ENCODE measurements at places on chromosomes 1 and 21. TPM values are rescaled to one million over a fixed set of nuclear protein-coding genes. Genes with fewer than 3 reads are reported as not detected.

The RBBP4 gene
- total RNA-seq: 387 TPM

The EIF4G3 gene
- total RNA-seq: 106 TPM

The TRABD2B gene
- total RNA-seq: 6.0 TPM

The MPZ gene
- 1.3 TPM for total RNA-seq

The SPRR5 gene
- not detected for total RNA-seq

DNA sequence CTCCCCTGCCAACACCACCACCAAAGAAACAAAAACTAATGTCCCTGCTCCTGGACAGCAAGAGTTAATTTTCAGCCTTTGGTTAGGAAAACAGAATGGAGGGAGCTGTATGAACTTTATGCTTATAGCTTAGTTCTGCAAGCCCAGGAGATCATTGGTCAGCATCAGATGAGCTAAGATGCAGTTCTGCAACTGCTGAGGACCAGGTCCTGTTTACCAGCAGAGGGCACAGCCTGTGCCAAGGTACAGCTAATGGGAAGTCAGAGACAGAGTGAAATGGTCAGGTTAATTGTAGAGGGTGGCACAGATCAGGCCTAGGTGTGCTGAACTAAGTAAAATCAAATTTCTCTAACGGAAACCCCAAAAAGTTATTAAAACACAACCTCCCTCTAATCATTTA lies 161.3 kb downstream of the ROR1 start:
- no peak for DNase-seq

DNA sequence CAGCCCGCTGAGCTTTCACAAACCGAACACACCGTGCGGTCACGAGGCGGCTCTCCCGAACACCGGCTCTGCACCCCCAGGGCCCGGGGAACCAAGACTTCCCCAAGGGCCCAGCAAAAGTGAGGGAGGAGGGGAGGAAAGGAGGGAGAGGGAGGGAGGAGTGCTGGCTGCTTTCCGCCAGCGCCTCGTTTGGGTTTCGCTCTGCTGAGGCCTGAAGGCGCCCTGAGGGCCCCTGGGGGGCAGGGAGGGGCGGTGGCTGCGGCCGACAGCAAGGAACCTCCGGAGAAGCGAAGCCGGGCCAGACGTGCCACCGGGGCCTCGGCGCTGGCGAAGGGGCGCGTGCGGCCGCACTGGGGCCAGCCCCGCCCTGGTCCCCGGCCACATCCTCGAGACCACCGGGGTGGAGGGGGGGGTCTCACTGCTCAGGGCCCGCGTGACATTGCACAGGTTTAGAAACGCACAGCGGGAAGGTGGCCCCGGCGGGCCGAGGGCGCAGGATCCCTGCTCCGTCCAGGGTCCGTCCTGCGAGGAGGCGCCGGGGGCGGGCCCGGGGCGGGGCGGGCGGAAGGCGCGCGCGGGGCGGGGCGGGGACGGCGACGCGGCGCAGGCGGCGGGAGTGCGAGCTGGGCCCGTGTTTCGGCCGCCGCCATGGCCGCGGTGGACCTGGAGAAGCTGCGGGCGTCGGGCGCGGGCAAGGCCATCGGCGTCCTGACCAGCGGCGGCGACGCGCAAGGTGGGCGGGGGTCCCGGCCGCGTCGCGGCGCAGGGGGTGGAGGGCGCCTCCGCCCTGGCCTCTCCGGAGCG lies at the start of gene PFKL:
TSS of gene PFKL (plus strand) at position 596 of the 804 bp plus-strand sequence. CDS start at position 649, 53 bp downstream.
- DNase-seq: peak; percentile 65

DNA sequence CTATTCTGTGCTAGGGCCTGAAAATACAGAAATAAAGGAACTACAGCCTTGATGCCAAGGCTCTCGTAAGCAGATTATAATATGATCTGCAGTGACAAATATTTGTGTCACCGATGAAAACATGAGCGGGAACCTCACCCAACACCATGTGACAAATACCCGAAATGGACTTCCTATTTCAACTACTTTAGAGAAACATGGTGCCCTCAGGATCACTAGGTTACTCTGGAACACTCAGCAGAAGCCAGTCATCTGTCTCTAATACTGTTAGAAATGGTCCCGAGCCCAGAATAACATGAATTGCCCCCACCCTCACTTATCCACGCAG lies 463 bp upstream of the VAMP3 start:
- DNase-seq: no peak

- no peak for DNase-seq
These were observed 24.0 kb downstream of the PGLYRP3 start for GRCh38 chr1:153288634-153289275.

DNA sequence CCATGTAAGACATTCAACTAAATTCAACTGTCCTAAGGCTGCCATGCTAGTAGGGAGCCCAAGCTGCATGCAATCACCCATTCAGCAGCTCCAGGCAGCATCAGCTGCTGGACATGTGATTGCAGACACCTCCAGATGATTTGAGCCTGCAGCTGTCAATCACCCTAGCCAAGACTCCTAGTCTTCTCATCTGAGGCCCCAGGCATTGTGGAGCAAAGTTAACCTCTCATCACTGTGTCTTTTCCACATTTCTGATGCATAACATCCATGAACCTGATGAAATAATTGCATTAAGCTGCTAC lies 5.6 kb upstream of the CDC42BPA start:
- no peak for DNase-seq
